T47D (cell line): ENCODE measurements at places on chromosomes 6 and 20.
A peak's percentile ranks its signal among the peaks of the same experiment; 100 is the strongest.

GRCh38 chr6:105429676-105430075 is 26.8 kb upstream of the PREP start:
- DNase-seq: no peak

GRCh38 chr6:7087491-7087979 is 20.2 kb upstream of the RREB1 start:
- no peak for DNase-seq

GRCh38 chr6:125787791-125788190 is 3.0 kb upstream of the NCOA7 start:
- DNase-seq: no peak

GRCh38 chr6:163867518-163868292 is 453.2 kb downstream of the QKI start:
- no peak for DNase-seq

GRCh38 chr6:111211411-111212030 is 124.2 kb downstream of the SLC16A10 start:
- DNase-seq: no peak

GRCh38 chr6:106097411-106098231 is 11.5 kb downstream of the PRDM1 start:
- no peak for DNase-seq

GRCh38 chr20:35821807-35822242 is 50.0 kb downstream of the PHF20 start:
- DNase-seq: no peak

DNA sequence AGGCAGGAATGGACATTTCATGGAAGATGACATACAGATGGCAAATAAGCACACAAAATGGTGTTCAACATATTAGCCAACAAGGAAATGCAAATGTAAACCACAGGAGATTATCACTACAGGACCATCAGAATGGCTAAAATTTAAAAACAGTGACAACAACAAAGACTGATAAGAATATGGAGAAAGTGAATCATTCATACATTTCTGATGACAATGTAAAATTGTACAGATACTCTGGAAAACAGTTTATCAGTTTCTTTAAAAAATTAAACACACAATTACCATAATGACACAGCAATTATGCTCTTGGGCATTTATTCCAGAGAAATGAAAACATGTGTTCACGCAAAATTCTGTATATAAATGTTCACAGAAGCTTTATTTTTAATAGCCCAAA is 105.8 kb upstream of the RUNX2 start:
- no peak for DNase-seq

DNA sequence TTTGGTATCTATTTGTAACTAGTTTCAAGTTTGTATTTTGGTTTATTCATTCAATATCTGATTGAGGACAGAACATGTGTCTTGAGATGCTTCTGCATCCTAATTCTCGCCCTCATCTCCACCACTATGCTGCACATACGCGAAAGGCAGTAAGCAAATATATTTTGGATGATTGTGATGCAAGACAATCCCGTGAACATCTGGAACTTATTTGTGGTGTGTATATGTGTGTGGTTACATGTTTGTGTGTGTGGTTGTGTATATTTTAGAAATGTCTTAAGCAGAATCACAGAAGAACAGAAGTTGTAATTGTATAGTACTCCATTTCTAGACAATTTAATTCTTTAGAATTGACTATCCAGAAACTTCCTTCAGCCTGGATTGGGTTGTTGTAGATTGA is 35.1 kb upstream of the RNF144B start:
- DNase-seq: no peak

DNA sequence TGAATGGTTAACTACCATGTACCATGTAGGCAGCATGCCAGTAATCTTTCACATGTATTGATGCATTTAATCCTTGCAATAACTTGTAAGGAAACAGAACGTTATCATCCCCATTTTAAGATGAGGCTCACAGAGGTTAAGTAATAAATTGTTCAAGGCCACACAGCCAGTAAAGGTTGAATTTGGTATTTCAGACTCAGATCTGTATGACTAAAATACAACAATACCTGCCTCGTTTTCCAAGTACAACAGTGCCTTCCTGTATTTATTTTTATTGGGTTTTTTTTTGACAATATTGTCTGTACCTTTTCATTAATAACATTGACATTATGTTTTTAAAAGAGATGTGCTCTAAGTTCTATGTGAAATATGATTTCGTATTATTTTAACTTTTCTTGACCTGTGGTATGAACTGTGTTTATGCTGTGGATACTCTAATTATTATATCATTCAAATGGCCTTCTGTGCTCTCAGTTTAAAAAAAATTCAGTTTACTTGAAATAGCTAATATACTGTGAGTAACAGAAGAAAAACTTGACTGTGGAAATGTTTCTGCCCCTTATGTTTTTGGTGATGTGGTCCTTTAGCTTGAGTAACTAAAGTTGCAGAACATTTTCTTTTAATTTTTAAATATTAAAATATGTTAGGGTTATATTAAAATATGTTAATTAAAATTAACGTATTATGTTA is 39.7 kb downstream of the XRN2 start:
- no peak for DNase-seq

GRCh38 chr6:153956808-153957207 is 82.2 kb upstream of the OPRM1 start:
- no peak for DNase-seq

DNA sequence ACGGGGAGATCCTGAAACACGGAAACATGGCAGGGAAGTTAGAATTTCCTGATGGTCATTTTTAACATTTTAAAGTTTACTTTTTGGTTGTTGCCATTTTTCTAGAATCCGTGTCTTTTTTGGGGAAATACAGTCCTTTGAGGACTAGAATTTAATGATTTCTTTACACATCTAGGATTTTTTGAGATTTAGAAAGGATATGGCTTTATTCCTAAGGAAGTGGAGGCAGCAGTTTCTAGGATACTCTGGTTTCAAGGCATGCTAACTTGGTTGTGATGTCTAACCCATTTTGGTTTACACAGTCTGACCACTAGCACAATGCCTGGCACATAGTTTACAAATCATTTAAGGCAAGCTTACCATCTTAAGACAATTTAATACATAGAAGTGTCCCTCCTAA is 1.1 kb upstream of the ZBTB2 start:
- no peak for DNase-seq

- DNase-seq: no peak
Measured at GRCh38 chr6:161366301-161366923, 92.6 kb upstream of the AGPAT4 start.

- DNase-seq: no peak
Measured at GRCh38 chr6:154765273-154765672, 32.1 kb downstream of the SCAF8 start.

- no peak for DNase-seq
Measured at GRCh38 chr6:170044836-170045562, 245.9 kb downstream of the DLL1 start.

GRCh38 chr6:165723326-165723725 is 60.3 kb upstream of the PDE10A start:
- DNase-seq: no peak

- DNase-seq: peak; percentile 71
Measured at GRCh38 chr6:148358196-148358785, 15.7 kb downstream of the SASH1 start.

GRCh38 chr6:138038142-138038870 is 68.9 kb downstream of the PERP start:
- no peak for DNase-seq

DNA sequence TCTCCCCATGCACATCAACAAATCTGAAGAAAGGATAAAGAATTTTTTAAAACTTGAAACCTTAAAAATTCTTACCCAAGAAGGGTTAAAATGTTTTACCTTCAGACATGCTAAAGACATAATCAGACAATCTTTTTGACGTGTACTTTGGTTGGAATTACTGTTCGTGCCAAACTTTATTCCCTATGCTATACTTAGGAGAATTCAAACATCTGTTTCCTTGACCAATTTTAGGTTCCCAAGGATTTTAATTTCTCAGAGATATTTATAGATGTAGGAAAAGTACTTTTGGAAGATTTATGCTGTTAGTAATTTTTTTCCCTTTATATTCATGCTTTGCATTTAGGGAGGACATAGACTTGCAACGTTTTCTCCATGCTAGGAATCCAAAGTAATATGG is 108.4 kb downstream of the AFG1L start:
- DNase-seq: no peak

DNA sequence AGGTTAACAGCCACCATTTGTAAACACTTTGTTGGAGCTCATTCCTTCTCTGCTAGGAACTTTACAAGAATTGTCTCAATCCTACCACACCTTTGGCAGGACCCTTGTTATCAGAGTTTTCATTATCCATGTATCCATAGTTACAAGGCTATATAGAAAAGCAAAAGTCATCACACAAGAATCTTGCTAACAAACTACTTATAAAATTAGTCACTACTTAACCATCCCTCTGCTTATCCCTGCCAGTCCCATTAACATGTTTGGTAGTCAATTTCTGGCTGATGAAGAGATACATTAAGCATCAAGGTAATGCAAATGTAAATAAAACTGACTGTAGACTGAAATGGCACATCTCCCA is 10.4 kb downstream of the ZSWIM3 start:
- no peak for DNase-seq

- DNase-seq: no peak
Measured at GRCh38 chr6:69987550-69987949, 121.2 kb downstream of the COL19A1 start.

DNA sequence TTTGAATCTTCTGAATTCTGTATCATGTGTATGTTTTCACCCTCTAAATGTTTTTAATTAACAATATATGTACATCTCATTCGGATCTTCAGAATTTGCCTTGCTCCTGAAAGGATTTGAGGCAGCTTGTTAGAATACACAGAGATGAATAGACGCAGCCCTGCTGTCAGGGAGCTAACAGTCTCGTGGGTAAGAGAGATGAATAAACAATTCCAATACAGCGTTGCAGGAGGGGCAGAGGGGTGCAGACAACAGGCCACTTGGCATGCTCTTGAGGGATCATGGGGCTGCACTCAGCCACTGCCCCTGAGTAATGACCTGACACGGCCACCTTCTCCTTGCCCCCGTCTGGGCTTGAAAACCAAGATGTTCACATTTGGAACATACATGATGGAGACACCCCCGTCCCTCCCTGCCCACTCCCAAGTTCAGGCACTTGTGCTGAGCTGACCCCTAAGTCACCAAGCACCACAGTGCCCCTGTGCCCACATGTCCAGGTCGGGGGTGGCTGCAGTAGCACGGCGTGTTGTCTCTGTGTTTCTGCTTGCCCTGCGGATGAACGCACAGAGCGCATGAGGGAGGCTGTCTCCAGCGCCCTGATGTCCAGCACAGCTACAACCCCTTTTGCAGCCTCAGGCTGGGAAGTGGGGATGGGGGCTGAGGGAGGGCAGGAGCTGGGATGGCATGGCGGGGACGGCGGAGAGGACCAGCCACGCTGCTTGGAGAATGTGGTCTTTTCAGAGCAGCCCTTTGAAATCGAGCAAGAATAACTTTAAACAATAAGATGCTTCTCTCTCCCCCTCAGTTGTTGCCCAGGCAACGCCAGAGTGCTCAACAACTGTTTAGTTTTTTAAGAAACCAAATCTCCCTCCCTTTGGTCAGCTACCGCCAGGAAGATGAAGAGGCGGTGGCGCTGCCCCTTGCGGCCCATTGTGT is 33.0 kb upstream of the CDH22 start:
- no peak for DNase-seq

DNA sequence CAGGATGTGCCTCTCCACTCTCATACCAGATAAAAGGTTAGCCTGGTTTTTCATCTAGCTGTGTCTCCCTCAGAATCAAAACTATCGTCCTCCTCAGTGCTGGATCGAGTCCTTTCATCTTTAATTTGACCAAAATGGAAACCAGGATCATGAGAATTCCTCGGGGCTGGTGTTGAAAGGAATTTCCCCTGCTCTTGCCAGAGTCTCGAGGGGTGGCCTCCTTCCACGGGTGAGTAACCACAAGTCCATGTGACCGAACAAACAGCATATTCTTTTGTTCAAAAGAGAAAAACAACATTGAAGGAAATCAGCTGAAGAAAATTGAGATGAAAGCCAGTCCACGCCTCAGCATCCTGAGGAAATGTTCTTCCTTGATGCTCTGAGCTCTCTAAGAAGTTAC is 165.9 kb upstream of the CDYL start:
- no peak for DNase-seq

- DNase-seq: no peak
Measured at GRCh38 chr6:91780270-91780669, 1193.4 kb upstream of the MAP3K7 start.

GRCh38 chr6:7041511-7042026 is 66.2 kb upstream of the RREB1 start:
- no peak for DNase-seq

- DNase-seq: no peak
Measured at GRCh38 chr6:41092421-41093140, 19.8 kb downstream of the NFYA start.

DNA sequence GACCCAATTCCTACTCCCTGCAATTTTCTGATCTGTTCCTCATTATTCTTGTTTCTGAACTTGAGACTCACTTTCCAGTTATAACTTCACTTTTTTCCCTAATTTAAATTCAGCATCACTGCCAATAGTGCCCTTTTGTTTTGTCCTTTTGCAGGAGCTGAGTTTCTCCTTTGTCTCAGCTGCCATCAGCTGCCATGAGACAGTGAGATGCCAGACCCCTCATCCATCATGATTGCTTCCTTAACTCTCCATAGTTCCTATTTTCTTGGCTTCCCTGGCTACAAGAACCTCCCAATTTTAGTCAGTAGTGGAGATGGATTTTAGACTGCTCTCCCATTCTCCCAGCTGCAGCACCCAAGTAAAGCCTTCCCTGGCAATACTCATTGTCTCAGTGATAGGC is 518.1 kb downstream of the HDGFL1 start:
- DNase-seq: no peak

- DNase-seq: peak; percentile 44
Measured at GRCh38 chr6:72622094-72622940, 453 bp downstream of the KCNQ5 start.

- DNase-seq: no peak
Measured at GRCh38 chr6:132122871-132123270, 171.7 kb upstream of the CCN2 start.
